ENCODE measurements at places on chromosomes 2 and 18.
A peak's percentile ranks its signal among the peaks of the same experiment; 100 is the strongest.

GRCh38 chr2:82528288-82528687 is 1930.8 kb downstream of the SUCLG1 start:
- DNase-seq: no peak

DNA sequence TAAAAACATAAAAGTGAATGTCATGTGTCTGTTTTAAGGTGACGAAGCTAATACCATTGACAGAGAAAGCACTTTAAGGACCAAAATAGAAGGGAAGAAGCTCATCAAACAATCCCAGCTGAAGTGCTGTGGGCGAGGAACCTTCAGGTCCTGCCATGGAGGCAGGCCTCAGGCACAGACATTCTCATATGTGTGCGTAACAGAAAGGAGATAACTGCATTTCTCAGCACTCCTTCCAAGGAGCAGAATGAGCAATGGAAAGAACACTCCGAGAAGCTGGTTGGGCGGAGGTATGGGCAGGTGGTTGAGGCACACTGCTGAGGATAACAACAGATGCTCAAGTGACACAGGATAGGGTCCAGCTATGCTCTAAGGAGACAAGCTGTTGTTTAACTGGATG is 42.4 kb downstream of the PKDCC start:
- DNase-seq: no peak

DNA sequence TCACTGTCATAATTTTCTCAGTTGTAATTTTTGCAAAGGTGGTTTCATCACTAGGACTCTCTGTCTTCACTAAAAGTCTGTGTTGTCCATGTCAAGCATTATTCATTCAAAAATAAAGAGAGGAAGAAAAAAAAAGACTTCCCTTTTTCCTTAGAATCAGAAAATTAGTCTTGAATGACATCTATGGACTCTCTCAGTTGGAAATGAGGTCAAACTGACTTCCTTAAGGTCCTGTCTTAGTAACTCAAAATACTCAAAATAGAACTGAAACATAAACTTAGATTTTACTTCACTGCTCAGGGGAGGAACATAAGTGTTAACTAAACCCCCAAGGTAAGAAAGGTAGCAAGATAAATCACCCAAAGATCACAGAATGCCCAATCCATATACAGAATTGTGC is 2.2 kb upstream of the ZNF407 start:
- no peak for DNase-seq

- DNase-seq: no peak
Observed at GRCh38 chr2:234708717-234709116, 211.8 kb upstream of the ARL4C start.

GRCh38 chr2:111198701-111199100 is 78.0 kb downstream of the BCL2L11 start:
- DNase-seq: no peak

- DNase-seq: no peak
Observed at GRCh38 chr2:217286833-217287232, 427.0 kb upstream of the TNP1 start.

DNA sequence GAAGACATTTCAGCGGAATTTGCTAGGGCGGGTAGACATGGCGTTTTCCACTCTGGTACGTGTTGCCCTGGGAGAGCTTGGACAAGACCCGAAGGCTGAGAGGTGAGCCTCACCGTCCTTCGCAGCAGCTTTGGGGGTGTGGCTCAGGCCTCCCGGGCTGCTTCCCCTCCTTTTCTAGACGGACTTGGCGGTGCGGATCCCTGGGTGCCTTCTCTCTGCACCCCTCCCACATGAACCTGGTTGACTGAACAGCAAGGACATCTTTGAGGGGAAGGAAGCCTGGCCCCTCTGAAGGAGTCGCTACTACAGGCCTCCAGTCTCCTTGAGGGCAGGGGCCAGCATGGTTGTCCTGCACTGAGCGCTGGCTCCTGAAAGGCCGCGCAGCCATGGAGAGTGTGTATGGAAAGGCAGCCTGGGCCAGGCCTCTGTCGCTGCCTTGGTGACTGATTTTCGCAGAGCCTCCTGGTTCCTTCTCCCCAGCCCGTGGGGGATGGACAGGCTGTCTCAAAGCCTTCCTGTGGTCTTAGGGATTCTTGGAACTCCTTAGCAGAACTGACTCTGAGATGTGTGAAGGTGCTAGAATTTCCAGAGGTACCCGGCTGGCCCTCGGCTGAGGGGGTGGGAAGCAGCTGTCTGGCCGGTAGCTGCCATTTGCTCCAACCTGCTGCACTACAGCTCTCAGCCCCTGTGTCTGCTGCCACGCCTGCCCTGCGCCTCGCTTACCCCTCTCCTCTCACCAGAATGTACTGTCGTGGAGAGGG is 9.9 kb downstream of the CNNM4 start:
- DNase-seq: no peak

GRCh38 chr2:23249348-23249747 is 135.6 kb upstream of the KLHL29 start:
- no peak for DNase-seq

GRCh38 chr2:88554189-88554588 is 73.1 kb downstream of the EIF2AK3 start:
- no peak for DNase-seq

GRCh38 chr18:9563331-9563730 is 51.0 kb downstream of the PPP4R1 start:
- DNase-seq: no peak

- no peak for DNase-seq
Observed at GRCh38 chr2:1511455-1511854, 98.2 kb downstream of the TPO start.

- no peak for DNase-seq
Observed at GRCh38 chr2:8620611-8621382, 61.1 kb upstream of the ID2 start.

GRCh38 chr2:212157012-212157411 is 381.6 kb downstream of the ERBB4 start:
- DNase-seq: no peak

- no peak for DNase-seq
Observed at GRCh38 chr2:151525821-151526373, 116.2 kb downstream of the RIF1 start.

DNA sequence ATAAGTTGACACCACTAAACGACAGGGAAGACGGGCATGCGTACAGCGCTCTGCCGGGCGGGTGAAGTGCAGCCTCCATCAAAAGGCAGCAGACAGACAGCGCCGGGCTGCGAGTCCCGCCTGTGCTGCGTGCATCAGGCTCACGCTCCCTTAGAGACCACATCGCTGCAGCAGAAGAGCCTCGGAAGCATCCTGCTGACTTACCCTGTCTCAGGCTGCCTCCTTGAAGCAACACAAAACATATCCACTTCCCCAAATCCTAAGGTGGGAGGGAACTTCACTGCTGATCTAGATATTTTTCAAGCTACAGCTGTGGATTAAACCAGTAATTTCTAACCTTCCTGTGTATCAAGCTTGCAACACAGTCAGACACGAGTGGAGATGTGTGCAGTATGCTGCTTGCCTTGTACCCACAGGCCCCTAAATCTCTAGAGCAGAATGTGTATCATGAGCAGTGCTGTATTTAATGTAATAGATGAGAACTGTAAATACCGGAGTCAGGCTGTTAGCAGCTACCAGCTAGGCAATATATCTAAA is 6.4 kb downstream of the MYT1L start:
- no peak for DNase-seq

- DNase-seq: no peak
Observed at GRCh38 chr2:213187833-213188532, 36.6 kb upstream of the IKZF2 start.

- no peak for DNase-seq
Observed at GRCh38 chr18:41373612-41374011, 581.4 kb upstream of the PIK3C3 start.

DNA sequence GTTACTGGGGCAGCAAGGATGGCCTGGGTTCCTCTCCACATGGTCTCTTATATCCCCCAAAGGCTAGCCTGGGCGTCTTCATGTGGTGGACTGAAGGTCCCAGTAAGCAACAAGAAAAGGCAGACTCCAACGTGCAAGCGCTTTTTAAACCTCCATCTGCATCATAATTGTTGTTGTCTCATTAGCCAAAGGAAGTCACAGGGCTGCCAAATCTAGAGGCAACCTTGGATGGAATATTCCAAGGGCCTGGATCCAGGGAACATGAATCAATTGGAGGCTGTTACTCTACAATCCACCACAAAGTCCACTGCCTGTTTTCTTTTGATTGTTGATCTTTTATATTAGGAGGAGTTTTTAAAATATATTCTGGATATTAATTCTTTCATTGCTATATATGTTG is 118.8 kb downstream of the SH3RF3 start:
- DNase-seq: no peak

DNA sequence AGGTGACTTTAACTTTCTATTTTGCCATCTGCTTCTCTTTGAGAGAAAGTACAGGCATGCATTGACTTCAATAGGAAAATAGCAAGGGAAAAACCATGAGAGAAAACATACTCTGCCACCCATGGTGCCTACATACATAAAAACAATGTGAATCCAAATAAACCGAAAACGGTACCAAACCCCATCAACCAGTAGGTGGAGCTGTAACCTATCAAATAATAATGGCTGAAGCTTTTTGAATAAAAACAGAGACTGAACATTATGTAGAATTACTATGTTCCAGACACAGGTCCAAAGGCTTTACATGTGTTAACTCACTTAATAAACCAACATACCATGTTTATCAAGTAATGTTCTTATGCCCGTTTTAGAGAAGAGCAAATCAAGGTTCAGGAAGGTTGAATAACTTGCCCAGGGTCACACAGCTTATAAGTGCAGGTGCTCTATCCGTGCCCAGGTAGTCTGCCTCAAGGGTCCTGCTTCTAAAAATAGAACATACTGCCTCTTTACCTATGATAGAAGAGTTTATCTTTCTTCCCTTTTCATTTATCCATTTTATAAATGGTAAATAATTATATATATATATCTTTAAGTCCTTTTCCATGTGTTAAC is 293.9 kb upstream of the SYT4 start:
- DNase-seq: no peak

- DNase-seq: peak; percentile 32
Observed at GRCh38 chr2:216034065-216034464, 20.7 kb upstream of the MREG start.

GRCh38 chr2:197377670-197378069 is 57.2 kb downstream of the SF3B1 start:
- no peak for DNase-seq

DNA sequence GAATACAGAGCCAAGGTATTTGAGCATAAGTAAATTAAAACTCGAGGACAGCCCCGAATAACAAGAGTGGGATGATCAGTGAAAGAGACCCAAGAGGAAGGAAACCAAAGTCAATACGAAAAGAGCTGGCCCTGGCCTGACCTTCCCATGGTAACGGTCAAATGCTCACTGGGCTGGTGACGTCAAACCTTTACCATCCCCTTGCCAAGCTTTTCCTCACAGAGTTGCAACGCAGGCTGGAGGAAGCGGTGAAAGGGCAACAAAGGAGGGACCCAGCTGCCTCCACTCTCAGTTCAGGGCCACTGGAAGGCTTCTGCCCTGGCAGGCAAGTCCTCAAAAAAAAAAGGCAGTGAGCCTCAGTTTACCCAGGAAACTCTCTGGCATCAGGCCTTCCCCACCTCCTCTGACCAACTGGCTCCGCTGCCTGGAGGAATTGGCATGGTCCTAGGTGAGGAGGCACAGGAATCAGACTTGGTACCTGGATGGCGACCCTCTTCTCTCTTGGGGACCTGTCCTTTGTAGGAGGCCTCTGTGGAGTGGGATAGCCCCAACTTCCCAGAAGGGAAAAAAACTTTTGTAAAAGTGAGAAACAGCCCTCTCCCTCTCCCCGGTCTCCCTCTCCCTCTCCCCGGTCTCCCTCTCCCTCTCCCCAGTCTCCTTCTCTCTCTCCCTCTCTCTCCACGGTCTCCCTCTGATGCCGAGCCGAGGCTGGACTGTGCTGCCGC is 212.4 kb downstream of the ANAPC1 start:
- DNase-seq: no peak

DNA sequence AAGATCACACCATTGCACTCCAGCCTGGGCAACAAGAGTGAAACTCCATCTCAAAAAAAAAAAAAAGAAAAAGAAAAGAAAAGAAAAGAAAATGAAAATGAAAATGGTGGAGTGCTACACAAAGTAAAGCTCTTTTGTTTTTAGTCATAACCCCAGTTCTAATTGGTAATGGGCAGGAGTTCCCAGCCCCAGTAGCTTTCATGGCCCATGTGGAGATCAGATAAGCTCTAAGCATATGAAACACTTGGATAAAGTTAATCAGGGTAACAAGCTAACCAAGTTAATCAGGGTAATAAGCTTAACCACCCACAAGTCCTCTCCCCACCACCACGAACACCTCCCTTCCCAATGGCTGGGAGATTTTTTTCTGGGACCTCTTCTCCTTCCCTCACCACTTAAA is 240.8 kb downstream of the BCL11A start:
- peak; percentile 32 for DNase-seq

- no peak for DNase-seq
Observed at GRCh38 chr2:23587341-23587880, 202.4 kb downstream of the KLHL29 start.

All from GM12891 (cell line).